Liver (tissue), 10 donors: ENCODE measurements at places on chromosomes 6 and 20. TPM values are rescaled to one million over a fixed set of nuclear protein-coding genes. Genes with fewer than 3 reads are reported as not detected.

DNA sequence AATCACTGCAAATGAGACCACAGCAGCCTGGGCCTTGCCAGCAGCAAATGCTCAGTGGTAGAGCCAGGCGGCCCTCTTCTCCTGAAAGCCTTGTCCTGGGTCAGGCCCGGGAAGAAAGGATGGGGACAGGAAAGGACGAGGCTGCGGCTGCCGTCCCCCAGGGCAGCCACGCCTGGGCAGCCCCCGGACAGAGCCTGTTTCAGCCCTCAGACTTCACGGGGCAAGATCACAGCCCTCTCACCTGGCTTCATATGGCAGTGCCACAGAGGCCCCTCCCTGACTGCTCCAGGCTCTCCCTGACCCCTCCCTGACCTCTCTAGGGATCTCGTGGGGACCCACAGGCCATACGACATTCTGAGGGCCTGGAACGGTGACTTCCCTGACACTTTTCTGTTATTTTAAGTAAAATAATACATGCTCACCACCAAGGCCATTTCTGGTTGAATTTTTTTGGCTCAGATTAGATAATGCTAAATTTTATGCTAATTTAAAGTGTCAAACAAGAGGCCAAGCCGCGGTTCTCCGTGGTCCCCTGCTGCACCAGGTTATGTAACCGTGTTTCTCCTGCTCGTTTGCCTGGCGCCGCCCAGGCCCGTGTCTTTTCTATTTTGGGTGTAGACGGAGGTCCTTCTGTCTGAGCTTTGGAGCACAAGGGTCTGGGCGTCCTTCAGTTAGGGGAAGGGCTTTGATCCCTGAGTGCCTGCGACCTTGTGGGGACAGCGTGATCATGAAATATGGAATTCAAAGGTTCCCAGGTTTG lies 59.9 kb upstream of the BHLHE23 start:
- peaks cover 5% of the 10 kb centered on the region for H3K27me3 ChIP-seq
- no peak overlapping the region for H3K27ac ChIP-seq
- H3K36me3 ChIP-seq = no peaks in the 10 kb centered on the region
- H3K4me1 ChIP-seq = no peaks in the 10 kb centered on the region

- DNase-seq = no peak
- no peaks in the 10 kb centered on the region for H3K36me3 ChIP-seq
- no peak overlapping the region for H3K27ac ChIP-seq
Observed at GRCh38 chr6:11681770-11682169, 96.8 kb downstream of the ADTRP start.

GRCh38 chr6:105178110-105178509 lies 1.7 kb downstream of the POPDC3 start:
- no peak overlapping the region for H3K27ac ChIP-seq
- peaks cover 10% of the 10 kb centered on the region for H3K27me3 ChIP-seq
- no peaks in the 10 kb centered on the region for H3K36me3 ChIP-seq
- H3K4me1 ChIP-seq = peaks cover 5% of the 10 kb centered on the region

The OR12D3 gene
- not detected for polyA plus RNA-seq

The SCGN gene
- 0.54 TPM for polyA plus RNA-seq

GRCh38 chr6:31877125-31877650 lies 1.6 kb downstream of the SLC44A4 start:
- no peaks in the 10 kb centered on the region for H3K36me3 ChIP-seq
- DNase-seq = no peak
- H3K27ac ChIP-seq = no peak overlapping the region
- no peaks in the 10 kb centered on the region for H3K27me3 ChIP-seq
- H3K4me3 ChIP-seq = no peak overlapping the region
